ENCODE measurements at places on chromosomes 13 and 19. TPM values are rescaled to one million over a fixed set of nuclear protein-coding genes. Genes with fewer than 3 reads are reported as not detected.

DNA sequence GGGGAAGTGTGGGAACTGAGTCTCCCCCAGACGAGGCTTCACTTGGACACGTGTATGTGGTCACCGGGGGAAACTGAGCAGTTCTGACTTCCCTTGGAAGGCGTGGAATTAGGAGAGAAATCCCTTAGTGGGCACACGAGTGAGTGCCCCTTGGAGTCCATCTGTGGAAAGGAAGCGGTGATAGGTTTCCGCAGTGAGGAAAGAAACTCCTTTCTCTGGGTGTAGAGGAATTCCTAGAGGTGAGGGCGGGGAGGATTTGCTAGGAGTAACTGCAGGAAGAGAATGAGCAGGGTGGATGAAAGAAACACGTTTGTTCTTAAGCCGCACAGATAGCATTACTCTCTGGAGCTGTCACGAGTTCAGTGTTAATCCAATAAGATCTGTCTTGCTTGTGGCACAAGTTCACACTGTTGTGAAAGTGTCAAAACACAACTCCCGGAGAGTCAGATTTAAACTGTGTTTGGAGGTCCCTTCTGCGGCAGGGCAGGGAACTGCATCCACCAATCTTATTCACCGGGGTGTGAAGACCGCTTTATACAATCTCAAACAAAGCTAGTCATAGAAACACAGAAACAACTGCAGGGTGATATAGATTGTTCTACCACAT is 1.2 kb downstream of the KL start:
- H3K27me3 ChIP-seq: no peaks in the 10 kb centered on the region
- H3K4me3 ChIP-seq: peak overlapping the region; percentile 8
- peak overlapping the region; percentile 7 for H3K27ac ChIP-seq

DNA sequence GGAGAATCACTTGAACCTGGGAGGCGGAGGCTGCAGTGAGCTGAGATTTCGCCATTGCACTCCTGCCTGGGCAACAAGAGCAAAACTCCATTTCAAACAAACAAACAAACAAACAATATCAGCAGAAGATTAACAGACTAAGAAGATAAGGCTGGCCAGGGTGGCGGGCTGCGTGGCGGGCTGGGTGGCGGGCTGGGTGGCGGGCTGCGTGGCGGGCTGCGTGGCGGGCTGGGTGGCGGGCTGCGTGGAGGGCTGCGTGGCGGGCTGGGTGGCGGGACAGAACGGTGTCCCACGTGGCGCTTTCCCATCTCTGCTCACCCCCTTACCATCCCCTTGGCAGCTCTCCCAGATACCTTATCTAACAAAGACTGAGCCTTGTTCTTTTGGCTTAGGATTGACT is 196.2 kb downstream of the COL4A1 start:
- no peak overlapping the region for H3K4me3 ChIP-seq
- H3K27me3 ChIP-seq: no peaks in the 10 kb centered on the region
- H3K4me1 ChIP-seq: peaks cover 14% of the 10 kb centered on the region
- H3K36me3 ChIP-seq: no peaks in the 10 kb centered on the region
- DNase-seq: no peak

GRCh38 chr19:51698296-51698695 is 5.2 kb downstream of the SPACA6 start:
- no peak overlapping the region for H3K4me3 ChIP-seq
- no peak overlapping the region for H3K27ac ChIP-seq
- no peaks in the 10 kb centered on the region for H3K27me3 ChIP-seq
- no peak for DNase-seq

DNA sequence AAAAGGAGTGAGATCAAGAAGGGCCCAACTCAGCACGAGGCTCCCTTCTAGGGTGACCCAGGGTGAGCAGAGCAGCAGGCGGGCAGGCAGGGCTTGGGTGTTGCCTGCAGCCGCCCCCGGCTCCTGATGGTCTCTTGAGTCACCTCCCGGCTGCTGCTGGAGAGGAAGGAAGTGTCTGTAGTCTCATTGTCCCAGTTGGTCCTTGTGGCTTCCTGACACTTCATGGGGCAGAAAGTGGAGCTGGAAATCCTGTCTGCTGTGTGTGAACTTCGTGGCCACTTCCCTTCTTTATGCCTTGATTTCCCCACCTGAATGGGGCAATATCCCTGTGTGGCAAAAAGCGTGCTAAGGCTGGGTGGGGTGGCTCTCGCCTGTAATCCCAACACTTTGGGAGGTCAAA is 2.5 kb downstream of the MAP1S start:
- H3K36me3 ChIP-seq: peaks cover 9% of the 10 kb centered on the region
- no peak overlapping the region for H3K4me3 ChIP-seq
- no peaks in the 10 kb centered on the region for H3K27me3 ChIP-seq
- no peak for DNase-seq

GRCh38 chr19:45147835-45148676 is 12.7 kb downstream of the NKPD1 start:
- peaks cover 51% of the 10 kb centered on the region for H3K4me1 ChIP-seq
- no peak overlapping the region for H3K27ac ChIP-seq
- H3K4me3 ChIP-seq: no peak overlapping the region
- no peak for DNase-seq
- peaks cover 6% of the 10 kb centered on the region for H3K27me3 ChIP-seq
- no peaks in the 10 kb centered on the region for H3K36me3 ChIP-seq

Gene BEST2
- total RNA-seq: not detected

Data from thyroid gland (tissue), 4 donors.